CD14-positive monocyte (primary cell): ENCODE measurements at places on chromosomes 5 and 9. TPM values are rescaled to one million over a fixed set of nuclear protein-coding genes. Genes with fewer than 3 reads are reported as not detected.

Gene WNT8A
- not detected for polyA plus RNA-seq

Gene CSF2
- polyA plus RNA-seq, result not detected

Gene DNAJB5
- 0.66 TPM for polyA plus RNA-seq

Gene PCDHGA9
- polyA plus RNA-seq, result not detected

Gene INSYN2B
- not detected for polyA plus RNA-seq

DNA sequence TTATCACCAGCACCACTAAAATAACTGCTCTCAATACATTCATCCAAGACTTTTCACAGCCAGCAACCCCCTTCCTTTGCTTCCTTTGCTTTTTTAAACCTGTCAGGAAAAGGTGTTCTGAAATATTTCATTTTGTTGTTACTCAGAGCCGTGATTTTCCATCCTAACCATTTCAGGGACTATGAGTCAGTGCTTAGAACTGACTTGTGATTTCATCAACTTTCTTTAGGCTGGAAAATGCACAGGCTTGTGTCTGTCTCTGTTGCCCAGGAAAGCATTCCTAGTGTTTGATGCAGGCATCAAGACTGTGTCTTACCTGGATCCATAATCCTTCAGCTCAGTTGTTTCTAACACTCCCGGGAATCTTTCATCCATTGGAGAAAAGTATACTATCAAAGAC lies 805.6 kb downstream of the BRINP1 start:
- no peak overlapping the region for H3K4me3 ChIP-seq
- DNase-seq, result no peak
- H3K27me3 ChIP-seq, result no peaks in the 10 kb centered on the region

GRCh38 chr5:177312649-177313181 lies 1.0 kb upstream of the MXD3 start:
- no peaks in the 10 kb centered on the region for H3K36me3 ChIP-seq
- DNase-seq, result peak; percentile 65
- no peaks in the 10 kb centered on the region for H3K27me3 ChIP-seq
- peak overlapping the region; percentile 44 for H3K27ac ChIP-seq
- H3K4me3 ChIP-seq, result no peak overlapping the region

GRCh38 chr5:111389390-111390082 lies 122.8 kb downstream of the STARD4 start:
- H3K4me1 ChIP-seq, result no peaks in the 10 kb centered on the region
- no peak for DNase-seq
- no peaks in the 10 kb centered on the region for H3K27me3 ChIP-seq
- no peak overlapping the region for H3K27ac ChIP-seq

- H3K4me3 ChIP-seq, result no peak overlapping the region
- no peaks in the 10 kb centered on the region for H3K36me3 ChIP-seq
- H3K27me3 ChIP-seq, result no peaks in the 10 kb centered on the region
- no peak for DNase-seq
- H3K4me1 ChIP-seq, result peaks cover 22% of the 10 kb centered on the region
Measured at GRCh38 chr9:98995971-98996504, 52.3 kb downstream of the COL15A1 start.

- H3K27ac ChIP-seq, result no peak overlapping the region
- H3K4me3 ChIP-seq, result no peak overlapping the region
- H3K36me3 ChIP-seq, result no peaks in the 10 kb centered on the region
- no peaks in the 10 kb centered on the region for H3K27me3 ChIP-seq
- no peaks in the 10 kb centered on the region for H3K4me1 ChIP-seq
- no peak for DNase-seq
Measured at GRCh38 chr5:22998362-22998761, 145.2 kb upstream of the CDH12 start.

GRCh38 chr5:62718324-62718723 lies 139.7 kb downstream of the LRRC70 start:
- no peak overlapping the region for H3K4me3 ChIP-seq
- H3K27ac ChIP-seq, result no peak overlapping the region
- H3K27me3 ChIP-seq, result no peaks in the 10 kb centered on the region
- H3K36me3 ChIP-seq, result no peaks in the 10 kb centered on the region
- no peak for DNase-seq

- peak; percentile 86 for DNase-seq
- peak overlapping the region; percentile 27 for H3K4me3 ChIP-seq
- H3K36me3 ChIP-seq, result no peaks in the 10 kb centered on the region
- peaks cover 21% of the 10 kb centered on the region for H3K4me1 ChIP-seq
Measured at GRCh38 chr9:127049044-127049443, 73.4 kb downstream of the ANGPTL2 start.

DNA sequence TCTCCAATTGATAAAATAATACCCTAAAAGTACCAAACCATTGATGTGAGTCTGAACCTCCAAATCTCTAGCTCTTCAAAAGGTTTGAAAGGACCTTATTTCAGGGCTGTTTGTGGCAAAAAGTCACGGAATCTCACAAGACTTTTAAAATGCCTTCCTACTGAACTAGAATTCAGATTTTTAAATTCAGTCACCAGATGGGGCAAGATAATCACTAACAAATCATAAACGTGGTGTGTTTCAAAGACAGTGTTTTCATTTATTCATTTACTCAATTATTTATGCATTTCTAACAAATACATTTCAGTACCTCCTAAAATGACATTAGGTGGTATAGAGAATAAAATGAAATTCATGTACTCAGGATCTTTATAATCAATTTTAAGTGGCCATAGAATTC lies 68.2 kb upstream of the SMC2 start:
- H3K4me3 ChIP-seq, result no peak overlapping the region
- H3K27me3 ChIP-seq, result no peaks in the 10 kb centered on the region
- no peaks in the 10 kb centered on the region for H3K4me1 ChIP-seq

GRCh38 chr9:114908104-114908622 lies 22.2 kb downstream of the TNFSF8 start:
- no peaks in the 10 kb centered on the region for H3K27me3 ChIP-seq
- H3K27ac ChIP-seq, result no peak overlapping the region
- peaks cover 7% of the 10 kb centered on the region for H3K4me1 ChIP-seq
- DNase-seq, result no peak
- peaks cover 100% of the 10 kb centered on the region for H3K36me3 ChIP-seq
